ENCODE measurements at places on chromosomes 7 and 10.
A peak's percentile ranks its signal among the peaks of the same experiment; 100 is the strongest.

- DNase-seq: no peak
These were observed 38.2 kb upstream of the CDK6 start for GRCh38 chr7:92874567-92874966.

- no peak for DNase-seq
These were observed 128.8 kb upstream of the SMIM30 start for GRCh38 chr7:113247198-113247597.

- no peak for DNase-seq
These were observed 24.3 kb downstream of the DYNC1I1 start for GRCh38 chr7:95796617-95797016.

DNA sequence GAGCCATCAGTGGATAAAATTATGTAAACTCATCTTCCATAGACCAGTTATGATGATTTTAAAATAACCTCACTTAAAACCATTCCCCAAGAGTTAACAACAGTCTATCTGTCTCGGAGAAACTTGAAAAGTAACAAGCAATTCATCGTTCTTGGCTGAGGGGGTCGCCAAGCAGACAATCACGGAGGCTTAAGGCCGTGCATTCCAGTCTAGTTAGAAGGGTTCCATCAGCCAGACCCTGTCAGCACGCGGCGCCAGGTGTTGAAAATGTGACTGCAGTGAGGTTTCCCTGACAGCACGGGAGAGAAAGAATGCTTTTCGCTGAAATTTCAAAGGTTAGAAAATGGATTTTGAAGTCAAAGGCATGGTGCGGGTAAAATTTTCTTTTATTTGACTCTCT is 1025.0 kb upstream of the CELF2 start:
- DNase-seq: no peak

- DNase-seq: no peak
These were observed 6.3 kb downstream of the IFT22 start for GRCh38 chr7:101315336-101315735.

DNA sequence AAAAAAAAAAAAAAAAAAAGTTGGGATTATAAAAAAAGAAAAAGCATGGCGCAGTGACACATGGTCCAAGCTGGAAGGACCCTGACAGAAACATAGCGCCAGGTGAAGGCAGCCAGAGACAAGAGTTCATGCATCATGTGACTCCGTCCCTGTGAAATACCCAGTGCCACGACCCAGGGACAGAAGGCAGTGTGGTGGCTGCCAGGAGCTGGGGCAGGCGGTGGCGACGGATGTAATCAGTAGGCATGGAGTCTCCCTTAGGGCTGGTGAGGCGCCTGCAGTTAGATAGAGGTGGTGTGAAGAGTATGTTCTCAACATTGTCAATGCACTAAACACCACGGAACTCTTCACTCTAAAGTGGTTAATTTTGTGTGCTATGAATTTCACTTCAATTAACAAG is 43.9 kb downstream of the STK32C start:
- peak; percentile 31 for DNase-seq

- DNase-seq: no peak
These were observed 1152.3 kb upstream of the C7orf33 start for GRCh38 chr7:147438216-147438615.

DNA sequence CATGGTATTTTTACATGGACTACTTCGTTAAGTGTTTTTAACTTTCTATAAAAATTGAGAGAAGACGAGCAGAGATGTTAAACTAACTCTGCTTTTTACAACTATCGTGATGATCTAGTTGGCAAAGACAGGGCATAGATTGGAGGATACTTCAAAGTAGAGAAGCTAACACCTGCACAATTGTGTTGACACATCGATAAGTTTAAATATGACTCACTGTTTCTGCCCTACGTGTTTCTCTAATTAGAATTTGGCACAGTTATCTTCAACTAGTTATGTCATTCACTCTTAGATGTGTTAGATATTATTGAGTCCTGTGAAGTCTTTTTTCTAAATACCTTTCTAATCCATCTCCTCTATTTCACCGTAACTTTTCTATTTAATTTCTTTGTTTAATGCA is 68.5 kb upstream of the FERD3L start:
- DNase-seq: no peak

DNA sequence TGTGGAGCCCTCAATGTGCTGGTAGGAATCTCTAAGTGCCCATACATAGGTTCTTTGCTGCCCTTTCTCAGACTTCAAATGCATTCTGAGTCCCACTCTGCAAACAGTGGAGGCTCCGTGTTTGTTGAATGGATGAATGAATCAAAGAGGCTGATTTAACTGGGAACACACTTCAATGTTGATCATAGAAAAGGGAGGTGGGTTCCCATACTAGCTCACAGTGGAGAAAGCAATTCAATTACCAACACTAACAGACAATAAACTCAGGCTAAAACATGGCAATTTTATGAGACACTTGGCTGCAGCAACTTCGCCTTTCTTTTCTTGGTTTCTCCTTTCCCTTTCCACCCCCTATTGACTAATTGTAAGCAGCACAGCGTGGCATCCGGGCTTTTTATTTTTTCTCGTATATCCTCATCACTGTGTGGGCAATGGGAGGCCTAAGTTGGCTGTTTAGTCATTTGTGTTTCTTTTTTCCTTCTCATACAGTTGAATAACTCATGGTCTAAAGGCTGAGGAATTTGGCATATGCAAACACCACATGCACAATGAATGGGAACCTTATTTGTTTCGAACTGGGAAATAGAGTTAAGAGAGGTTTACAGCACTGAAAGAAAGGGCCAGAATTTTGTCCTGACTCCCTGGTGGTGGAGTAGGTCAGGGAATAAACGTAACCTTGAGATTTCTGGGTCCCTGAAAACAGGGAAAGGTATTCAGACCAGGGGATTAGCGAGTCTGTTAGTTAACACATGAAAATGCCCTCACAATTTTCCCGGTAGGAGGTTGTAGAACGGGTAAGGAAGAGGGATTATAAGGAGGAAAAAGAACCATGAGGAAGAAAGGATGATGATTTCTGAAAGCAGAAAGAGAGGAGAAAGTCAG is 858.5 kb downstream of the KCNMA1 start:
- DNase-seq: no peak

DNA sequence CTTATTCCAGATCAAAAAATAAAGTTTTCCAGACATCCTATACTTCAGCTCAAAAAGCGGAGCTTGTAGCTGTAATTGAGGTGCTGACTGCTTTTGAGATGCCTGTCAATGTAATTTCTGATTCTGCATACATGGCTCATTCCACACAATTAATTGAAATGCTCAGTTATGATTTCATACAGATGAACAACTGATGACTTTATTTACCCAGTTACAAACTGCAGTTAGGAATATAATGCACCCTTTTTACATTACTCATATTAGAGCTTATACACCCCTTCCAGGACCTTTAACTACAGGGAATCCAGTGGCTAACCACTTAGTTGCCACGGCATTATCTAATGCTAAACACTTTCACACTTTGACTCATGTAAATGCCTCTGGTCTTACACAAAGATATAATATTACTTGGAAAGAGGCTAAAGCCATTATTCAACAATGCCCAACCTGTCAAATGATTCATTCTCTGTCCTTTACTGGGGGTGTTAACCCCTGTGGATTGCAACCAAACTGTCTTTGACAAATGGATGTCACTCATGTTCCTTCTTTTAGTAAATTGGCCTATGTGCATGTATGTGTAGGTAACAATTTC is 147.3 kb downstream of the ZNF33B start:
- no peak for DNase-seq

DNA sequence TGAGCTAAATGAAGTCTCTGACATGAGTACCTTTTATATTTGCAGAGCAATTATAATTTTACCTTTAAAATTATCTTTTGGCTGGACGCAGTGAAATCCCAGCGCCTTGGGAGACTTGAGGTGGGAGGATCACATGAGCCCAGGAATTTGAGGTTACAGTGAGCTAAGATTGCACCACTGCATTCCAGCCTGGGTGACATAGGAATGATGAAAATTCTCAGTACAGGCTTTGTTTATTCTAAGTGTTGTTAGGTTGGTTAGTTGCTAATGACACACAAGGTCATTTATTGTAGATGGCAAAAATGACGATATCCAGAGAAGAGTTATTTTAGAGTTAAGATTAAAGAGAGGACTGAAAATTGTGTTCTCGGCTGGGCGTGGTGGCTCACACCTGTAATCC is 87.6 kb downstream of the XRCC2 start:
- DNase-seq: no peak

- DNase-seq: no peak
These were observed 441.8 kb downstream of the INHBA start for GRCh38 chr7:41261080-41261479.

DNA sequence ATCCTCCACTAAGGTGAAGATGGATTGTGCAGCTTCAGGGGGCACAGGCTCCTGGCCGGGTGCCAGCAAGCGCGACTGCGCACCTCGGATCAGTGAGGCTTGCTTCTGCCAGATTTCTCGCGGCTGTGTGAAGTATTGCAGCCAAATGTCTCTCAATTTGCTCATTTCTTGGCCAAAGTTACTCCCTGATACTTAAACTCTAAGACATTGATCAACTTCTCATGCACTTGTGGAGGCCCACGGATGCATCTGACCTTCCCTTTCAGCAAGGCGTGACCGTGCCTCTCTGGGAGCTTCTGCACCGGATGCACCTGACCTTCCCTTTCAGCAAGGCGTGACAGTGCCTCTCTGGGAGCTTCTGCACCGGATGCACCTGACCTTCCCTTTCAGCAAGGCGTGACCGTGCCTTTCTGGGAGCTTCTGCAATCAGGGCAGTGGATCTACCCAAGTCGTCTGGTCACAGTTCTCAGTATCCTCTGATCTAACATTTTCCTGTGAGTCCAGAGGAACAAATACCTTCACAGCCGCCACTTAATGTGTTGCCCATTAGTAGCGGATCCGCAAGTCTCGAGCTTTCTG is 248.3 kb downstream of the ADARB2 start:
- no peak for DNase-seq

DNA sequence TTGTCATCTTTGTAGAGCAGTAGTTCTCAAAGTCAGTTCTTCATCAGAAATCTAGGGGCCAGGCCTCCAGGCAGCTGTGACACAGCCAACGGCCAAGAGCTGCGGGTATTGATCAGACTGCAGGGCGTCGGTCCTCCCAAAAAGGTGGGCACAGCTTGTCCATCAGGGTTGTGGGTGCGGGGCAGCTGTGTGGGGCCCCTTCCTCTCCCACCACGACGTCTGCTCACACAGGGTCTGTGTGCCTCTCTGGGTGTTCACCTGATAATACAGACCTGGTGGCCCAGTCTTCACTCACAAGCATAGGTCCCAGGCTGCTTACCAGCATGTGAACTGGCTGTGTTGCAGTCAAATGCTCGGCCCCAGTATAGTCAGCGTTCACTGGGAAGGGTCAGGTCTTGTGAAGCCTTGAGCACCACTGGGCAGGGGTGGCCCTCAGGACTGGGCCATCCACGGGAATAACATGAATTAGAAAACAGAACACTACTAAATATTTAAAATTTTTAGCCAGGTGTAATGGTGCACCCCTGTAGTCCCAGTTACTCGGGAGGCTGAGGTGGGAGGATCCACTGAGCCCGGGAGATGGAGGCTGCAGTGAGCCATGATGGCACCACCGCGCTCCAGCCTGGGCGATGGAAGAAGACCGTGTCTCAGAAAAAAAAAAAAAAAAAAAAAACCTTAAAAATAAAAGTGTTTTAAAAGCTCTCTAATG is 102.8 kb upstream of the DIP2C start:
- peak; percentile 15 for DNase-seq

GRCh38 chr7:125020801-125021200 is 91.2 kb upstream of the POT1 start:
- no peak for DNase-seq

DNA sequence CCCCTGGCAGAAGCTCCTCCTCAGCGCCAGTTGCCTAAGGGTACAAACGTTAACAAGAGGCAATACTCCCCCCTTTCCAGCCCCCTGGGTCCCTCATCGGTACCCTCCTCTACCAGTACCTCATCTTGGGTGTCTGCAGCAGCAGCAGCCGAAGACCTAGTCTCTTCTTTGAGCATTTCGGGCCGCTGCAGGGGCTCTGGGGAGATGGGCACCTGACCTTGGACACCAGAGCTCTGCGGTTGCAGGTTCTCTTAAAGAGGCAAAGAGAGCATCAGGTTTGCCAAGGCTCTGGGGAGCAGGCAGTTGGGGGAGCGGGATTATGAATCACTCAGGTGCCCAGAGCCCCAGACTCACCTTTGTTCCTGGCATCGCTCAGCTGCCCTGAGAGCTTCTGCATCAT is 3.5 kb downstream of the FBXL15 start:
- DNase-seq: no peak

DNA sequence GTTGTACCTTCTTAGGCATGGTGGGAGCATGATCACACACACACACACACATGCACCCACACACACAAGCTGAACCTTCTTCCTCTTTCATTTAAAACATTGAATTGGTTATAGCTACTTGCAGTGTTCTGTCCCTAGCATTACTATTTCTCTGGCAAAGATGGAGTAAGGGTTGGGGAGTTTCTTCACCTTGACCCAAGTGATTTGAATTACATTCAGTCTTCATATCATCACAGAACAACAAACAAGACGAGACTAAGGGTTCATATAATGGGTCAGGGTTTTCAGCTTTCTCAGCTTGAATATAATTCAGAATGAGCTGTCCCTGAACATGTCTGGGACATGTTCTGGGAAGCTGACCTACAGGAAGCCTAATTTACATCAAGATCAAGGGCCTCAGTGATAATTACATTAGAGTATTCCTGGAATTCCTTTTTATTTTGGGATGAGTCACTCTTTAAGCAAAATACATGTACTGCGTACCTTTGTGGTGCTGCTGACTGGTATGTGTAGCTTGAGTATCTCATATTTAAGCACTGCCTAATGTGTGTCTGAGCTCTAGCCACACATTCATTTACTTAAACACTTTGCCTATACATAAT is 213.5 kb upstream of the TMEM229A start:
- DNase-seq: no peak

GRCh38 chr7:26369593-26369992 is 77.9 kb downstream of the SNX10 start:
- no peak for DNase-seq

DNA sequence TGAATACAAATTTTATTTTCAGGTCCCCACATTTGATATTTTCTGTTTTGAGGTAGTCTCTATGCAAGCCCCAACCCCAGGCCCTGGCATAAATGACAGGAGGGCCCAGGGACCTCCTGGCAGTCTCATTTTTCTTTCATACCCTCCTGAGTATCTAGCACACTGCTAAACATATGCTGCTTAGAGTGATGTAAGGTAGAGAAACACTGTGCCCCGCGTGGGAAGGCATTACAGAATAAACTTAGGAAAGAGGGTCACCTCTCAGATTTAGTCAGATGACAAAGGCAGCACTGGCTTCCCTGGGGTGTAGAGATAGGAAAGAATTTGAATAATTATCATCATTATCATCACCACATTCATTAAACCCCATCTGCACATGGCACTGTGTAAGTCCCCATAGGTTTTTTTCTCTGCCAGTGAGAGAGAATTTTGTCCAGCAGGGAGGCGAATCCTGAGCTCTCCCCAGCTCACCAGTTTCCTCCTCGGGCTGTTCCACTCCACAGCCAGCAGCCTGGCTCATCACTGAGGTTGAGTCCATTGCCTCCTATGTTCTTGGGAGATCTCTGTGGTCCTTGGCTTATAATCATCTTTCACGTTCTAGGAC is 507.3 kb upstream of the GALNT17 start:
- no peak for DNase-seq
